SJSA1 (cell line): ENCODE measurements at places on chromosomes 11 and 22.
A peak's percentile ranks its signal among the peaks of the same experiment; 100 is the strongest.

- DNase-seq, result no peak
Observed at GRCh38 chr22:47166446-47167016, 404.1 kb downstream of the TBC1D22A start.

DNA sequence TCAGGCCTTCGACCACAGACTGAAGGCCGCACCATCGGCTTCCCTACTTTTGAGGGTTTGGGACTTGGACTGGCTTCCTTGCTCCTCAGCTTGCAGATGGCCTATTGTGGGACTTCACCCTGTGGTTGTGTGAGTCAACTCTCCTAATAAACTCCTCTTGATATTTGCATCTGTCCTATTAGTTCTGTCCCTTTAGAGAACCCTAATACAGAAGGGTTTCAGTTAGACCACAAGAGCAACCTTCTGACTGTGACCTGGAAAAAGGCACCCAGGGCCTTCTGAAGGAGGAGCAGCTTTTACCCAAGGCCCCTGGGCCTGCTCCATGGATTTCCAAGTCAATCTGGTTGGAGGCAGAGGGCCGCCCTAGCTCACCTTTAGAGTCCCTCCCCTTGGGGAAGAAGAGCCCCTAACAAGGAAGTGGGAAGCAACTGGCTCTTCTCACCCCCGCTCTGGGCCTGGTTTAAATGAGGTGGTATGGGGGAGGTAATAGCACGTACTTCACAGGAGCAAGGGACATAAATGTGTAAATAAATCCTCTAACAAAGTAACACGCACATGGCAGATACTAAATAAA lies 11.2 kb upstream of the CHST1 start:
- no peak for DNase-seq

GRCh38 chr11:125370561-125371389 lies 125.3 kb downstream of the FEZ1 start:
- DNase-seq, result no peak

GRCh38 chr11:49995565-49995964 lies 13.2 kb upstream of the OR4C12 start:
- DNase-seq, result peak; percentile 14

- DNase-seq, result peak; percentile 61
Observed at GRCh38 chr11:122850076-122850631, 11.9 kb downstream of the CRTAM start.

- DNase-seq, result no peak
Observed at GRCh38 chr11:78313181-78313795, 104.3 kb downstream of the GAB2 start.

DNA sequence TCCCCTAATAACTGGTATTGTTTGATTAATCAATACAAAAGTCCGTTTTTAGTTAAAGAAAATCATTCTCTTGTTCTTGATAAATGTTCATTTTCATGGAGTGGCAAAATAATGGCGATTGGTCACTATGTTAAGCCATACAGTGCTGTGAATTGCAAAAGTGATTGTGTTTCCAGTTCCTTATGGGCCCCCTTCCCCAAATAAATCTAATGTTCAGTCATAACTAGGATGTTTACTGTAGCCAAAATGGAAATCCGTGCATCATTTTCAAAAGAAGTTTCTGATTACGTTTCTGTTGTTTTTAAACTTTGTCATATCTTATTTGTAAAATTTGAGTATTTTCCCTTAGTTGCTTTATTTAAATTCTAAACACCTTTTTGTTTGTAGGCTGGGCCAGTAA lies 845 bp downstream of the RBM7 start:
- DNase-seq, result no peak

- no peak for DNase-seq
Observed at GRCh38 chr22:48307931-48308330, 1519.7 kb downstream of the BRD1 start.

DNA sequence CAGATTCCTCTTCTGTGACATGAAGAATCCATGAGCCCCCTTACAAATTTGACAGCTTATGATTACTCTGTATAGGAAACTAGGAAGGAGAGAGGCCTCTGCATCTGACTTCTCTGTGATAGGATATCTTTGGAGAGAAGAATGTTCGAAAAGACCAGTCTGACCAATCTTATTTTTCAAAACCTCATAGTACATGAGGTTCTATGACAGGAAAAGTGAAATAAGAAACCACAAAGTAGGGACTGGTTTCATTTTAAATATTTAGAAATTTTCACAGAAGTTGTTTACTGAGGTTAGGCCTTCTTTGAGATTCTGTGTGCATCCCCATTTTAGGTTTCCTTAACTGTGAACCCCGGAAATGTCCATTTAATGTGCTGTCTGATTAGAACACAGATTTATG lies 2.1 kb upstream of the OR4X1 start:
- no peak for DNase-seq

DNA sequence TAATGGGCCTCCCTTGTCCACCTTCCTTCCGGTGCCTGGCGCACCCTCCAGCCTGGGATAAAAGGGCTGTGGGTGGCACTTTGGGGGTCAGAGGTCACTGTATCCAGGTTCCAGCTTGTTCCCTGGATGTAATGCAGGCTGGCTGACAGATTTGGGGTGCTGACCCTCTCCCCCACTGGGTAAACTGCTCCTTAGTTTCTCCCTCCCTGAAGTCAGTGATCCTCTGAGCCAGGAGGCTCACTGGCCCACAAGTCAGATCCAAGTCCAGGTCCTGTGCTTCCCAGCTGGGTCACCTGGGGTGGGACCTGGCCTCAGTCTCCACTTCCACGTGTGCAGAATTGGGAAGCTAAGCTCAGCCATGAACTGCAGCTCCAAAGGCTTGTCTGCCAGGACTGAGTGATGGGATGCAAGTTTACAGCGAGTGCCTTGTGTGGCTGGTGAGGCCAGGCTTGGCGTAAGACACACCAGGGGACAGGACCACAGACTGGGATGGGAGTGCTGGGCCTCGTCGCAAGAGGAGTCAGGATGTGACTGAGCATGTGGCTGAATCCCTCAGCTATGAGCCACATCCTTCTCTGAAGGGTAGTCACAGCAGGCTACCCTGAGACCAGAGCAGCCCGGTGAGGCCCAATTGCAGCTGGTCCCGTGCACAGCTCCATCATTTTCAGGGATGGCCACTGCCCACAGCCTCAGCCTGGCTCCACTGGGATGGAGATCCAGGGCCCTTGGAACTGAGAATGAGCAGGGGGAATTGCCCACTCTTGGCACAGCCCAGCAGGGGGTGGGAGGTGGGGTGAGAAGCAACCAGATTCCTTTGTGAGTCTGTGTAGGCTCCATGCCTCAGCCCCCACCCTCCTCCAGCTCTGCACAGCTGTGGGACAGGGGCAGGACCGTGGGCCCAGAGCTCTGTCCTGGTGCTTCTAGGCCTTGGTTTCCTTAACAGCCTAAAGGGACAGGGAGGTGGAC lies 7.2 kb downstream of the SHISA8 start:
- no peak for DNase-seq

- peak; percentile 67 for DNase-seq
Observed at GRCh38 chr11:11987503-11988022, 20.9 kb downstream of the DKK3 start.

GRCh38 chr22:43479301-43479950 lies 67.6 kb downstream of the MPPED1 start:
- no peak for DNase-seq

DNA sequence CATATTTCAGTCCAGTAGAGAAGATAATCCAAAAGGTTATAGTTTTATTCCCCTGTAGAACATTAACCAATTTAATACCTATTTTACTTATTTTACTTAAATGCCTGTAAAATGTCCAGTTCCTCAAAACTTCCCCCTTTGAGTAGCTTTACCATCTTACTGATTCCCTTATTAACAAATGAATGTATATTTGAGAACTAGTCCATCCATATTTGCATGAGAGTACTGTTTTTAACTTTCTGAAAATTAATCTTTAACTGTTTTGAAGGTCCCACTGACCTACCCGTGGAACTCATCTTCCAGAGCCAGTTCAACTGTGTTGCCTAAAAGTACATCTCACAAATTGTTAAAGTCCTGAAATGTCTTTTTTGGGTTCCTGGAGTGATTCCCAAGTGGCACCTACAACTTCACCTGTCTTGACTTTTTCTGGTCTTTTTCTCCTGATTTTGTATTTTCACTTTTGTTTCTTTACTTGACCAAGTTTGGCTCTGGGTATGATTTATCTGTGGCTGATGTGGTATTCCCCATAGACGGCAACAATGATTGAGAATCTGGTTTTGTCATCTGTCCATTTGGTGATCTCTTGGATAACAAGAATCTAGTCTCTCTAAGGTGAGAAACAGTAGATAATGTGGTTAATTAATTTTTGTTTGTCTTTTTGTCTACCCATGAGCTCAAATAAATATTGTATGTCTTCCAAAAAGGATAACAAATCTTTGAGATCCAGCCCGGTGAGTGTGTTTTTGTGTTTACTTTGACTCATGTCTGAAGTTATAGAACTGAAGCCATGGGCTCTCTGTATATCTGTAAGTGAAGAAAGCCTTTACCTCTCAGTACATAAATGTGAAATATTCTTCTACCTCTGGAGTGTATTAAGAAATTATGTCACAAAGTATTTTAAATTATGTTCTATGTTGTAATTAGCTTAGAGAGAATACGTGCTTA lies 174.2 kb downstream of the ETS1 start:
- peak; percentile 39 for DNase-seq

DNA sequence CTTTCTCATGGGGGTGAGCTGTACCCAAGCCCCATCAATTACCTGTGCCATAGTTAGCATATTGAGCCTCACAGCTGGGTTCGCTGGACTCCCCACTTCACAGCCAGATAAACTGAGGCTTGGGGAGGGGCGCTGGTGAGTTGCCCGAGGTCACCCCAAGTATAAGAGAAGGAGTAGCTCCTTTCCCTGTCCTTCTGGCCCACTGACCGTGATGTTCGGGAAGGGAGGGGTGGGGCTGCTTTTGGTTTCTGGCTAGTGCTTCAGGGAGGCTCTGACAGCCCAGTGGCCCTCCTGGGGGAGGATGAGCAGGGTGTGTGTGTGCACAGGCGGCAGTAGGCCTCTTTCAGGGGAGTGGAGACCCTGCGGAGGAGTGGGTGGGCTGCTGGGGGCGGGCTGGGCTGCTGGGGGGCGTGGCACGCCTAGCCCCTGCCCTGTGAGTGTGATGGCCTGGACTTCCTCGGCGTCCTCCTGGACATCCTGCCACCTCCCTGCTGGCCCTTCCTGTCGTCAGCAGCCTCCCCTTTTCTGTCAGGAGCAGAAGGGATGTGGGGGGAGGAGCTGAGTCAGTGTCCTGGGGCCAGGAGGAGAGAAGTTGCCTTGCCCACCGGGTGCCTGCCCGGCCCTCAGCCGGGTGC lies 50.3 kb downstream of the TRIOBP start:
- DNase-seq, result peak; percentile 83

DNA sequence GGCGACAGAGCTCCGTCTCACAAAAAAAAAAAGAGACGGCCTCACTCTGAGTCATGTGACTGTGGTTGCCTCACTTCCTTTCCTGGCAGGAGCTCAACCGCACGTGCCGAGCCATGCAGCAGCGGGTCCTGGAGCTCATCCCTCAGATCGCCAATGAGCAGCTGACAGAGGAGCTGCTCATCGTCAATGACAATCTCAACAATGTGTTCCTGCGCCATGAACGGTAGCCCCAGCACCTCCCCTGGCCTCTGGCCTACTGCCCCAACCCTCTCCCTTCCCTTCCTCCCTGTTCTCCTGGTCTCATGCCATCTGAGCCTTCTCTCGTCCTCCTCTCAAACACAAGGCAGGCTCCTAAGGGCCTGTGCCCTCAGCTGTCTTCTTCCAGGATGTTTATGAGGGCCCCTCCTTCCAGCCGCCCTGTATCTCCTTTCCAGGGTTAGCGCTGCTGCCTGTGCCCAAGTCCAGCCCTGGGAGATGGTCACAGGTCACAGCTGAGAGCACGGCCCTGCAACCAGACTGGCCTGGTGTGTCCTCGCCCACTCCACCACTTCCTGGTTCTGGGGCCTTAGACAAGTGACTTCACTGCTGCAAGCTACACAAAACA lies 30.7 kb downstream of the TOM1 start:
- no peak for DNase-seq

GRCh38 chr11:111229604-111230003 lies 15.9 kb upstream of the POU2AF2 start:
- DNase-seq, result no peak

DNA sequence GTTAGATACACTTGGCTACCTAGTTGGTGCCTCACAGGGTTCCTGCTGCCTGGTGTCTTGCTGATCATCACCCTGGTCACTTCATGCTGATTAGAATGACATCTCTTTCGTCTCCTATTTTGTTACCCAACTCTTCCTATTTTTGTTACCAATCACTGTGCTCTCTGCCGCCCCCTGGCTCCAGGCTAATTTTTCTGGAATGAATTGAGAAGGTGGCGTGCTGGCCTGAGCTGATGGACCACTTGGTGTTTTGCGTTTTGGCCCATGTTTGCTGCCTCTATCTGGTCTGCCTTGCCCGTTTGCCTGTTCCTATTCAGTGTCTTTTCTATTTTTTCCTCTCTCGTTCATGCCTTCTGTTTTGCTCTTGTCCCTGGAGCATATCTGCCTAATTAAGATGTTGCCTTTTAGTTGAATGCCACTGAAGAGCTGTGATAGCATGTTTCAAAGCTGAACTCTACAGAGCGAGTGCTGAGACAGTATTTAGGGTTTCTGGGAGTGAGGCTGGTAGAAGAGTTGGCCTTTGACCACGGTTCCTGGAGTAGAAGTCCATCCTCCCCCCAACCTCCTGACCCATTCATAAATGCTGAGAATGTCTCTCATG lies 5.9 kb upstream of the ATF4 start:
- DNase-seq, result peak; percentile 59

GRCh38 chr11:114131461-114131864 lies 72.0 kb downstream of the ZBTB16 start:
- DNase-seq, result no peak

GRCh38 chr22:36922105-36922608 lies 8.7 kb downstream of the CSF2RB start:
- no peak for DNase-seq

DNA sequence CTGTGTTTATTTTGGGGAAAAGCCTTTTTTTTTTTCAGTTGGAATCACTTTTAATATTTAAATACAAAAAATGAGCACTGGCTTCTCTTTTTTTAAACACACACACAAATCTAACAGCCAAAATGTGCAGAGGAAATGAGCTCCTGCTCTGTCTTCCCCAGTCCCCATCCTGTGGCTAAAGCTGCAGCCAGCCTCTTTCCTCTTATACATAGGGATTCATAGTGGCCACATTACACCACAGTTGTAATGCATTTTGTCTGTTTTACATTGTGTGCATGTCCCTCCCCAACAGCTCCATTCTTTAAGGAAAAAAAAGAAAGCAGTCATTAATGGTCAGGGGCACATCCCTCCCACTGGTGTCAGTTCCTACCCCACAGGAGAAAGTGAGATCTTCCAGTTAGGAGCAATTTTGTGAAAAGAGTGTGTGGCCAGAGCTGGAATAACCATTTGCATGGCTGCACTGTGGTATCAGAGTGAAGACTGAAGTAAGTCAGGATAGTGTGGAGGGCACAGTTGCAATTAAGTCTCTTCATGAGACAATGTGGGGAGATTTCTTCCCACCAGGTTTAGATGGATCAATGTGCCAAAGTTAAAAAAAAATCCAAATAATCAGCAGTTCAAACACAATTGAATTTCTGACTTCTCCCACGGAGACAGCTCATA lies 220.6 kb downstream of the TMEM135 start:
- no peak for DNase-seq

GRCh38 chr11:114228435-114229411 lies 67.5 kb upstream of the NNMT start:
- no peak for DNase-seq
